Regular cardiac myocyte (primary cell): ENCODE measurements at places on chromosomes 6 and 20. TPM values are rescaled to one million over a fixed set of nuclear protein-coding genes. Genes with fewer than 3 reads are reported as not detected.

The OR12D3 gene
- total RNA-seq: not detected in 2 replicates

The RWDD1 gene
- 22.3 and 26.1 TPM in 2 replicates for total RNA-seq

The SMIM13 gene
- total RNA-seq: 10.4 and 12.5 TPM in 2 replicates

The BNIP5 gene
- not detected in 2 replicates for total RNA-seq

The SLC17A1 gene
- total RNA-seq: not detected in 2 replicates

The CRISP3 gene
- total RNA-seq: not detected in 2 replicates

The HUS1B gene
- 0.77 and 1.1 TPM in 2 replicates for total RNA-seq

The MCHR2 gene
- total RNA-seq: not detected in 2 replicates

The AARS2 gene
- 15.8 and 19.7 TPM in 2 replicates for total RNA-seq

The BFSP1 gene
- 1.9 and 2.8 TPM in 2 replicates for total RNA-seq

The FAXC gene
- 0.77 and 1.4 TPM in 2 replicates for total RNA-seq

The CGA gene
- total RNA-seq: 0.28 TPM in 1 of 2 replicates, not detected in the other

The MUC21 gene
- total RNA-seq: not detected in 2 replicates

The HEY2 gene
- total RNA-seq: 0.28 and 0.77 TPM in 2 replicates

The SSTR4 gene
- not detected in 2 replicates for total RNA-seq

The NFYA gene
- total RNA-seq: 9.3 and 22.6 TPM in 2 replicates

The LPA gene
- total RNA-seq: under 0.01 TPM in 1 of 2 replicates, not detected in the other

The NHSL1 gene
- 6.2 and 9.2 TPM in 2 replicates for total RNA-seq

The GSTA2 gene
- total RNA-seq: not detected in 2 replicates

The NKAIN4 gene
- 0.19 TPM in 1 of 2 replicates, not detected in the other for total RNA-seq

The CD40 gene
- 5.8 and 14.9 TPM in 2 replicates for total RNA-seq

The BPIFB1 gene
- not detected in 2 replicates for total RNA-seq

The FOXS1 gene
- 6.5 and 9.3 TPM in 2 replicates for total RNA-seq

The RNF39 gene
- total RNA-seq: 0.28 TPM in 1 of 2 replicates, not detected in the other

The SLC22A2 gene
- total RNA-seq: under 0.01 TPM in 1 of 2 replicates, not detected in the other

The TRIM10 gene
- total RNA-seq: under 0.01 TPM in 1 of 2 replicates, not detected in the other

The WFDC12 gene
- 0.28 TPM in 1 of 2 replicates, not detected in the other for total RNA-seq

The GPLD1 gene
- total RNA-seq: 0.28 and 0.38 TPM in 2 replicates

The TTLL9 gene
- total RNA-seq: 0.28 TPM in 1 of 2 replicates, not detected in the other

The KIF6 gene
- total RNA-seq: under 0.01 and 0.28 TPM in 2 replicates

The KCNK5 gene
- total RNA-seq: not detected in 2 replicates

The MYLK4 gene
- total RNA-seq: 0.19 and 0.28 TPM in 2 replicates

The BTNL2 gene
- not detected in 2 replicates for total RNA-seq

The ZNF831 gene
- total RNA-seq: not detected in 2 replicates

The NOTCH4 gene
- total RNA-seq: 0.85 and 1.5 TPM in 2 replicates

The CRIP3 gene
- not detected in 2 replicates for total RNA-seq

The TIAM2 gene
- 3.5 and 3.7 TPM in 2 replicates for total RNA-seq
